Stimulated activated CD8-positive, alpha-beta memory T cell treated with anti-CD3 and anti-CD28 coated beads, Interleukin-4, amount 100 ng/mL, for 1 hour (primary cell): ENCODE measurements at places on chromosomes 6 and 20.
A peak's percentile ranks its signal among the peaks of the same experiment; 100 is the strongest.

GRCh38 chr6:16544006-16544405 is 217.3 kb downstream of the ATXN1 start:
- DNase-seq, result no peak

- DNase-seq, result no peak
Measured at GRCh38 chr6:124792386-124792785, 169.9 kb upstream of the RNF217 start.

DNA sequence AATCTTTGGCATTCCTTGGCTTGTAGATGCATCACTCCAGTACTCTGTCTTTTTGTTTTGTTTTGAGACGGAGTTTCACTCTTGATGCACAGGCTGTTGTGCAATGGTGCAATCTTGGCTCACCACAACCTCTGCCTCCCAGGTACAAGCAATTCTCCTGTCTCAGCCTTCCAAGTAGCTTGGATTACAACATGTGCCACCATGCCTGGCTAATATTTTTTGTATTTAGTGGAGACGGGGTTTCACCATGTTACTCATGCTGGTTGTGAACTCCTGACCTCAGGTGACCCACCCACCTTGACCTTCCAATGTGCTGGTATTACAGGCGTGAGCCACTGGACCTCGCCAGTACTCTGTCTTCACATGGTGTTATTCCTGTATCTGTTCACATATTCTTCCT is 35.8 kb upstream of the LGSN start:
- DNase-seq, result no peak

GRCh38 chr6:133891149-133891926 is 2.4 kb downstream of the TCF21 start:
- DNase-seq, result no peak

- DNase-seq, result no peak
Measured at GRCh38 chr6:159577564-159577963, 115.5 kb downstream of the SOD2 start.

GRCh38 chr20:46642265-46642968 is 8.8 kb downstream of the SLC13A3 start:
- no peak for DNase-seq

DNA sequence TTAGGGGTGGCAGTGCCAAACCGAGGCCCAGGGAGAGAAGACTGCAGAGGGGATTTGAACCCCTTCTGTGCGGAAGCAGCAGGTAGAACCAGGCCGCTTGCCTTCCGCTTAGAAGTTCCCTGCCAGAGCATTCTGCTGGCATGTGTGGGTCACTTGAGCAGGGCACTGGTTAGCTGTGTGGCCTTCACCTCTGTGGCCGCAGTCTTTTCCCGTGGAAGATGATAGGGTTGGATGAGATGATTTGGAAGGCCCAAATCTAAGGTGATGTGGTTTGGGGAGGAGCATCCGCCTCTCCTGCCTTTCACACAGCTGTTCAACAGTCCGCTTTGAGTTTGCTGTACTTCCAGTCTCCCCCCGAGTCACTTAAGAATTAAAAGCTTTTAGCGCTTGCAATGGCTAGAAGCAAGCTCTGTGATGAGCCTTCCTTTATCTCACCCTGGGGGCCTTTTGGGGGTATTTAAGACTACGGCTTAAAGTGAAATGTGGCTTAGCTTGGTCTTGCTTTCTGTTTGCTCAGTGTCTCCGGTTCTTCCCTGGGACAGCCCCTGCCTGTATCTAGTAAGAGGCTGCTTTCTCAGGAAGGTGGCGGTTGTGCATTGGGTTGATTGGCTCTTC is 743 bp downstream of the CMTR1 start:
- DNase-seq, result peak; percentile 11

DNA sequence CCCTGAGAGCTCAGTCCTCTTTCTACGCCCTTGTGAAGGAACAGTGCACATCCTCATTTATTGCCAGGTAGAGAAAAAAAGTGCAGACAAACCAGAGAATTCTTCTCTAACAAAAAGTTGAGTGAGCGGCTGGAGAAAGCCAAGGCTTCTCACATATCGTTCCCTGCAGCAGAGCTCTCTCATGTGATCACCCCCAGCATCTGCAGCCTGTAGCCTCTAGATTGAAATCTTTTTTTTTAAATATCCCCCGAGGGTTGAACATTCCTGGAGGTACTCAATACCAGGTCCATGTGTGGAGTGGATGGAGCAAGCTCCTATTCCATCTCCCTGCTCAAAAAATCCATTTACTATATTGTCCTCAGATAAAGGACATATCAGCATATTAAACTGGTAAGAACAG is 22.9 kb upstream of the ZNF133 start:
- no peak for DNase-seq

DNA sequence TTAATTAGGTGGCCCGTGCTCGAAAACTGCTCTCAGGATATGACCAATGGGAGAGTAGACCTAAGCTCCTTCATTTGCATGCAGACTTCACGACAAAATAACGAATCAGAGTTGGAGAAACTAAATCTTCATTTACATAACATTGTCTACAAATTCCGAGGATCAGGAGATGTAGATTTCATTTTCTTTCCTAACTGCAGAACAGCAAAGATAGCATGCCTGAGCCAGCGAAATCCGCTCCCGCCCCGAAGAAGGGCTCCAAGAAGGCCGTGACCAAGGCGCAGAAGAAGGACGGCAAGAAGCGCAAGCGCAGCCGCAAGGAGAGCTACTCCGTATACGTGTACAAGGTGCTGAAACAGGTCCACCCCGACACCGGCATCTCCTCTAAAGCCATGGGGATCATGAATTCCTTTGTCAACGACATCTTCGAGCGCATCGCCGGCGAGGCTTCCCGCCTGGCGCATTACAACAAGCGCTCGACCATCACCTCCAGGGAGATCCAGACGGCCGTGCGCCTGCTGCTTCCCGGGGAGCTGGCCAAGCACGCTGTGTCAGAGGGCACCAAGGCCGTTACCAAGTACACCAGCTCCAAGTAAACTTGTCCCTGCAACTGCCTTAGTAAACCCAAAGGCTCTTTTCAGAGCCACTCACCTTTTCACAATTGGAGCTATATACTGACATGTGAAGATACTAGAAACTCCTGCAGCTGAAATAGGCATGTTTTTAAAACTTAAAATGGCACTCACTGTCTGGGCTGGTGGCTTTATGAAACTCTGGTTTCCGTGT is 96.5 kb downstream of the HFE start:
- DNase-seq, result no peak
